ENCODE measurements at places on chromosomes 7 and 10.

- no peak for DNase-seq
Observed at GRCh38 chr10:45417746-45418145, 43.7 kb downstream of the ALOX5 start.

- no peak for DNase-seq
Observed at GRCh38 chr7:90192876-90193750, 18.4 kb upstream of the STEAP2 start.

- DNase-seq: no peak
Observed at GRCh38 chr10:50211670-50212069, 39.6 kb downstream of the ASAH2 start.

- no peak for DNase-seq
Observed at GRCh38 chr7:94133460-94133859, 129.3 kb upstream of the BET1 start.

- no peak for DNase-seq
Observed at GRCh38 chr7:1794888-1795542, 124.9 kb downstream of the ELFN1 start.

All from body of pancreas (tissue), 4 donors.